Tibial nerve (tissue), 4 donors: ENCODE measurements at places on chromosomes 12 and 14.

GRCh38 chr12:46160981-46161690, 107.7 kb downstream of the SLC38A1 start:
- DNase-seq: no peak

GRCh38 chr14:92556863-92557543, 43.4 kb downstream of the RIN3 start:
- no peak for DNase-seq

- DNase-seq: no peak
Observed at GRCh38 chr12:49146406-49146805, 15.2 kb upstream of the TUBA1B start.

DNA sequence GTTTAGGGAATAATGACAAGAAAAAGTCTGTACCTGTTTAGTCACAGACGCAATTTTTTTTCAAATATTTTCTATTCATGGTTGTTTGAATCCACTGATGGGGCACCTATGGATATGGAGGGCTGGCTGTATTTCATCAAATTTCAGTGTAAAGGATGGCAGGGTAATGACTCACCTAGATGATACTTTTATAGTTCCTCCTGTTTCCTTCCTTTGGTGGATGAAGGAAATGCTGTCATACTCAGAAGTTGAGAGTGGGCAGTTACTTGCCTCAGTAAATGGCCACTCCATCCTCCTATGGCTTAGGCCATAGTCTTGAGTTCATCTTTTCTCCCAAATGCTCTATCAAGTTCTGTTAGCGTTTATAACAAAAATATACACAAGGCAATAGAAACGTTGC, 18.9 kb upstream of the C12orf71 start:
- DNase-seq: no peak

DNA sequence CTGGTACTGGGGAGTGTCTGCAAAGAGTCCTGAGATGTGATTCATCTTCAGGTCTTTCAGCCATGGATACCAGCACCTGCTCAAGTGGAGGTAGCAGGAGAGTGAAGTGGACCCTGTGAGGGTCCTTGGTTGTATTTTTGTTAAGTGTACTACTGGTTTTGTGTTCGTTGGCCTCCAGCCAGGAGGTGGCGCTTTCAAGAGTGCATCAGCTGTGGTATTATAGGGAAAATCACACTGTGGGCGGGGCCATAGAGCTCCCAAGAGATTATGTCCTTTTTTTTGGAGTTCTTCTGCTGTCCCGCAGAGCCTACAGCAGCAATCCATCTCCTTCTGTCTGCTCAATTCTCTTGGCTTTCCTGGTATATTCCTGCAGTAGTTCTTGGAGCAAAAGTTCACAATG, 66.8 kb downstream of the SPATA7 start:
- DNase-seq: no peak

GRCh38 chr12:118061011-118061872, at the start of gene WSB2:
WSB2 (minus strand) TSS chr12:118061179; CDS start chr12:118061048, 131 bp downstream.
- DNase-seq: peak; percentile 84

- DNase-seq: no peak
Observed at GRCh38 chr14:93893661-93894261, 33.4 kb upstream of the FAM181A start.

GRCh38 chr12:105613887-105614286, 283.4 kb downstream of the C12orf75 start:
- DNase-seq: no peak

DNA sequence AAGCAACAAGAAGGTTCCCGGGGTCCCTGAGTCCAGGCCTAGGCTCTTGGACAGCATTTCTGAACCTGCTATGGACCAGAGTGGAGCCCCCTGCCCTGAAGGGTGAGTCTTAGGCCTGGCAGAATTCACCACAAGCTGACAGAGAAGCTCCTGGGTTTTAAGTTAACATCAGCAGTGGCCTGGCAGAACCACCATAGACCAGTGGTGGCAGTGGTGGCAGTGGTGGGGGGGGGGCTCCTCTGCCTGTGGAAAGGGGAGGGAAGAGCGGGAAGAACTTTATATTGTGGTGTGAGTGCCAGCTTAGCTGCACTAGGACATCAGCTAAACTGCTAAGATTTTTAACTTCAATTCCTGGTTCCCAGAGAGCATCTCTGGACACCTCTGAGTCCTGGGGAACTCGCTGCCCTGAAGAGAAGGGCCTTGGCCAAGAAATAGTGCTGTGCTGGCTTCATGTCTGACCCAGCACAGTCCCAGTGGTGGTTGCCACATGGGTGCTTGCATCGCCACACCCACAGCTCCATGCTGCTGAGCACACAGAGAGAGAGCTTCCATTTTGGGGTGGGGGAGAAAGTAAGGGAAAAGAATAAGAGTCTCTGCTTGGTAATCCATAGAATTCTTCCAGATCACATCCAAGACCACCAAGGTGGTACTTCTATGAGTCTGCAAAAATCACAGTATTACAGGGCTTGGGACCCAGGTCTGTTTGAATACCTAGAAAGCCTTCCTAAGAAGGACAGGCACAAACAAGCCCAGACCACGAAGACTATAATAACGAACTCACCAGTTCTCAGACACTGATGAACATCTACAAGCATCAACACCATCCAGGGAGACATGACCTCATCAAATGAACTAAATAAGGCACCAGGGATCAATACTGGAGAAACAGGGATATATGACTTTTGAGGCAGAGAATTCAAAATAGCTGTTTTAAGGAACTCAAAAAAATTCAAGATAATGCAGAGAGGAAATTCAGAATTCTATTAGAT, 20.4 kb upstream of the RNF212B start:
- DNase-seq: no peak

DNA sequence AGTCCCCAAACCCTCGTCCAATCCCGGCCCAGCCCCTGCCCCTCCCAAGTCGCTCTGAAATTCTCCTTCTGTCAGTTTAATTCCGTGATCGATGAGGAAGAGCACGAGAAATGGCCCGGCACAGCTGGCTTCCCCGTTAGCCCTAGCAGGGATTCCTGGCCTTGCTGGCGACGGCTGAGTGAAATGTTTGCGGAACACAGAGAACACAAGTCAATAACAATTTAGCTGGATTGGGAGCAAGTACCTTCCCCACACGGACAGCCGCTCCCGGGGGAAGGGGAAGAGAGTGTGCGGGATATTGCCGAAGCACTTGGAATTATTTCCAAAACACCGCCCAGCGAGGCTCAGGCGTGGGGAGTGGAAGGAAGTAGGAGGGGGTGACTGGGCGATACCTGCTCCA, 134.6 kb downstream of the RBM19 start:
- DNase-seq: no peak

- DNase-seq: no peak
Observed at GRCh38 chr14:79134361-79134760, 964.2 kb downstream of the NRXN3 start.

DNA sequence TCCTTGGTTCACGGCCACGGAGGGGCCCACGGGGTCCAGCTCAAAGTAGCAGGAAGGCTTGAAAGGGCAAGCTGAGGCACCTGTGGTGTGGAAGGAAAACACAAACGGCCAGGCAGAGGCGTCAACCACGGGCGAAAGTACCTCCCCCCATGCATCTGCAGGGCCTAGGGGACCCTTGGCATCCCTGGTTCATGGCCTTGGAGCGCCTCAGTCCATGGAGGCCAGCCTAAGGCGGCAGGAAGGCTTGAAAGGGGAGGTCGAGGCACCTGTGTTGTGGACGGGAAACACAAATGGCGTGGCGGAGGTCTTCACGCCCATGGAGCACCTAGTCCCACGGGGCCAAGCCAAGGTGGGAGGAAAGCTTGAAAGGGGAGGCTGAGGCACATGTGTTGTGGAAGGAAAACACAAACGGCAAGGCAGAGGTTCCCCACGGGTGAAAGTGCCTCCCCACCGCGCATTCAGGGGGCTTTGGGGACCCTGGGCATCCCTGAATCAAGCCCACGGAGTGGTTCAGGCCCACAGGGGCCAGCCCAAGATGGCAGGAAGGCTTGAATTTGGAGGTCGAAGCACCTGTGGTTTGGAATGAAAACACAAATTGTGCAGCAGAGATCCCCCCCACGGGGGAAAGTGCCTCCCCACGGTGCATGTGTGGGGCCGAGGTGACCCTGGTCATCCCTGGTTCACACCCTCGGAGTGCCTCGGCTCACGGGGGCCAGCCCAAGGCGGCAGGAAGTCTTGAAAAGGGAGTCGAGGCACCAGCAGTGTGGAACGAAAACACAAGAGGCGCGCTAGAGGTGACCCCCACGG, 380.8 kb downstream of the ALG10 start:
- peak; percentile 5 for DNase-seq

DNA sequence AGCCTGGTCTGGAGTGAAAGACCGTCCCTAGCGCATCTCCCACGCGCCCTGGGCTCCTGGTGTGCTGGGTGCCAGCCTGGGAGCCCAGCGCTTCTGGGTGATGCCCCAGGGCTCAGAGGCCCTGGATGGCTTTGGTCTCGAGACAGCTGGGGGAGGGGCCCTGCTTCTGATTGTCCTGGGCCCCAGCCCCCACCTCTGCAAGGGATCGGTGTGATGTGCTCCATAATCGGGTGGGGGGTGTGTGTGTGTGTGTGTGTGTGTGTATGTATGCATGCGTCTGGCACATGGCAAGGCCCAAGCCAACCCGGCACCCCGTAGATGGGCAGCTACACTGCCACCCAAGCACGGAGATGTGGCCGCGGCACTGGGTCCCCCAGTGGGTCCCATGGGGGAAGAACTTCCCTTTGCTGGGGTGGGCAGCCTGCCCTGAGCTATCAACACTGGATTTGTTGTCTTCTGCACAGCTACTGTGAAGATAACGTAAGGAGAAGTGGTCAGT, 3.1 kb downstream of the ZBTB42 start:
- DNase-seq: no peak

- DNase-seq: no peak
Observed at GRCh38 chr14:99947695-99948094, 117.5 kb upstream of the EVL start.

- DNase-seq: no peak
Observed at GRCh38 chr14:69951935-69952334, 72.7 kb downstream of the SMOC1 start.

GRCh38 chr12:117042862-117043261, 56.4 kb downstream of the TESC start:
- no peak for DNase-seq

- no peak for DNase-seq
Observed at GRCh38 chr14:58082491-58083098, 69.4 kb downstream of the ARMH4 start.

- DNase-seq: no peak
Observed at GRCh38 chr12:93177208-93178153, 200.2 kb upstream of the NUDT4 start.

DNA sequence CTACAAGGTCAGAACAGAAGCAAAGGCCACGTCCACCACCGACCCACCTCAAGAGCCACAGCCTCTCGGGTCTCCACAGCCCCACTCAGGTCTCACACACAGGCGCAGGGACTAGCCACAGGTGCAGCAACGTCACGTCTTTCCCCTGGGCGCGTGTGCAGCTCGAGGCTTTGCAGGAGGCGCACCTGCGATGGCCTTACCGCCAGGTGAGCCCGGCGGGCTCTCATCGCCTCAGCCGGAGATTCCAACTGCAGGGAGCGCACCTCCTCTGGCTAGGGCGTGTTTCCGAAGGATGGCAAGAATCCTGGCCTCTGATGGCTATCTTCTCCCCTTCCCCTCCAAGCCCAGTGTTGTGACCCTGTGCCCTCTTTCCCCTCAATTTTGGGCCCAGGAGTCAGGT, at the start of gene HIGD1C:
HIGD1C (plus strand) TSS at position 35 of the 400 bp plus-strand sequence. CDS start 1,455 bp downstream, outside the sequence.
- no peak for DNase-seq

DNA sequence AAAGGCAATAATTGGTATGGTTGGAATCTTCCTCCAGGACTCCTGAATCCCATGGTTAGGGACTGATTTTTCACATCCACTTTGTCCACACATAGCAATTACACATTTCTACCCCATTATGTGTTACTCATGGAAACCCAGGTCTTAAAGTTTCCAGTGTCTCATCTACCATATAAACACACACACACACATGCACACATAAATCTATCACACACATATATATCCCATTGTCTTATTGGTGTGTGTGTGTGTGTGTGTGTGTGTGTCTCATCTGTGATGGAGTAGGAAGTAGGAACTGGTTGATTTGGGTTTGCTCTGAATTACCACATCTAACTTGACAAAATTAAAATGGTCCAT, 525.4 kb downstream of the FUT8 start:
- DNase-seq: no peak

DNA sequence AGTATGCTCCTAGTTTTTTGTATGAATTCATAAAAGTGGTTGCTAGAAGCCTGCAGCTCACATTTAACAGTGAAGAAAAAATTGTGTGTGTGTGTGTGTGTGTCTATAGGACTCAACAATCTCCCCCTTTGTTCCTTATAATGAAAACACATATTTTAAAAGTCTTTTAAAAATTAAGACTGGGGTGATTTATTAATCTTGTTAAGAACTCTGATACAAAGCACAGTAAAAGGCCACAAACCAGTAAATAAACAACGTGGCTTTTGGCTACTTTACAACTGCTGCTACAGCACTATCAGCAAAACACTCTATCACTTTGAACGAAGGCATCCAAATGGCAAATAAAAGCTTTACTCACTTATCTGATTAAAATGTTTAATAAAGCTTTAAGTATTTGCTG, 594 bp upstream of the VCPKMT start:
- DNase-seq: no peak

DNA sequence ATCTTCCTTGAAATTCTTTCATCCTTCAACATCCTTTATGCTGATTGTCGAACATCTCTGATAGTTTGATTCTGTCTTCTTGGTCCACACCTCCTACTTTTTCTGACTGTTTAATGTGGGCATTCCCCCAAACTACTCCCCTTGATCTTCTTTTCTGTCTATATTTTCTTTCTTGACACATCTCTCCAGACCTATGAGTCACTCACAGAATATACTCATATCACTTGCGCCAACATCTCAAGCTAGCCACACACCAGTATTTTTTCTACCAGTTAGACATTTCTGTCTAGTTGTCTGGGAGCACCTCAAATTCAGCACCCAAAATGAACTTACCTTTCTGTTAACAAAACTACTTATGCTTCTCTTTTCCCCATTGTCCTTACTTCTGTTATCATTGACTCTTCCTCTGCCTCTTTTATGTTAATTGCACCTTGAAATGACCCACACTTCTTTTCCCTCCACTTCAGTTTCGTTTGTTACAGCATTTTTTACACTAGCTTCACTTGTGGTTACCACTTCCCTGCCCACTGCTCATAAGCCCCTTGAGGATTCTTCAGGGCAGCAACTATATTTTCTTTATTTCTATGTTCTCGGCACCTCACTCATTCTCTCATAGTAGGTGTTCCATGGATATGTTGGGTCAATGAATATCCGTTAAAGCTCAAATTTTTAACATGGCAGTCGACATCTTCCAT, 33.5 kb downstream of the TSHR start:
- no peak for DNase-seq

- no peak for DNase-seq
Observed at GRCh38 chr14:25041484-25041883, 8.5 kb downstream of the STXBP6 start.

DNA sequence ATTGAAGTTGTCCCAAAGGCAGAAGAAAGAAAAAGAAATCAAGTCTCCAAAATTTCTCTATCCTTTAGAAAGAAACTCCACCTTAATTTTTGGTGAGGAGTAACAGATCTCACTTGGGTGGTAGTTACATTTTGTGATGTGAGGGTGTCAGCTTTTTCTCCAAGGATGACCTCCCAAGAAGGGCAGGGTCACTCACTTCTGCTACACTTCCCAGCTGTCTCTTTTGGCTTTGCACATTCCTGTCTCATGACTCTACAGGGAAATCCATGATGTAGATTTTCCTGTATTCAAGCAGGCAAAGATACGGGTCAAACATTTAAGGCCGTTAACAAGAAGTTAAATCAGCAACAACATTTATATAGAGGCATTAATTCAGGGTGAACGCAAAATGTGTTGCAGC, 1016.4 kb downstream of the NRXN3 start:
- no peak for DNase-seq

GRCh38 chr14:35337269-35338255, 45.4 kb downstream of the PSMA6 start:
- DNase-seq: no peak

- no peak for DNase-seq
Observed at GRCh38 chr12:64877363-64878004, 53.0 kb downstream of the TBC1D30 start.
